ENCODE measurements at places on chromosomes 5 and 9.

GRCh38 chr5:21121213-21121612 is 1133.2 kb upstream of the CDH18 start:
- DNase-seq: no peak

- no peak for DNase-seq
Measured at GRCh38 chr9:128987805-128988204, 40.3 kb downstream of the NUP188 start.

DNA sequence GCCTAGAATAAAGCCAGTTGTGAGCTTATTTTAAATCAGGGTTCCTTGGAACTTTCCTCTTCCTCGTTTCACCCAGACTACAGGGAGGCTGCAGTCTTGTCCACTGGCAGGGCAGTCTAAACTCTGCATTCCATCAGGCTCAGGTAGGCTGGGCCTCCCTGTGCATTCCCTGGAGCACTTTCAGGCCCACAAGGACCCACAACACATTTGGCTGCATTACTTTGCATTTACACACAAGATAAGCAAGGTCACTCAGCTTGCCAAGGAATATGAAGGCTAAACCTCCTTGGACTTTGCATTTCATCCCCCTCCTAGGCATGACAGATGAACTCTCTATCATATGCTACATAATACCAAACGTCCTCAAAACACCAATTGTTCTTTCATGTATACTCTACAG is 104.2 kb downstream of the MARCHF3 start:
- no peak for DNase-seq

DNA sequence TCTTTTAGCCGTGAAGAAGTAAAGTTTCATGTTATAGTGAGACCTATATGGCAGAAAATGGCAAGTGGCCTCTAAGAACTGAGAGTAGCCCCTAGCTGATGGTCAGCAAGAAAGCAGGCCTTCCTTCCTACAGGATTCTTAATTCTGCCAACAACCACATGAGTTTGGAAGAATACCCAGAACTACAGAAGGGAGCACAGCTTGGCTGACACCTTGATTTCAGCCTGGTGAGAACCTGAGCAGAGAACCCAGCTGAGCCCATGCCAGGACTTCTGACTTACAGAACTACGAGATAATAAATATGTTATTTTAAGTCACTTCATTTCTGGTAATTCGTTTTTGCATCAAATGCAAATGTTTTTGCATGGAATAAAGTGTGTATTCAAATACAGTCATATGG is 5.9 kb upstream of the FBXL17 start:
- DNase-seq: no peak

- DNase-seq: no peak
Measured at GRCh38 chr9:105073147-105073546, 145.2 kb upstream of the ABCA1 start.

Measured in activated CD8-positive, alpha-beta memory T cell treated with anti-CD3 and anti-CD28 coated beads for 1 hour (primary cell).